ENCODE measurements at places on chromosomes 5 and 9.

DNA sequence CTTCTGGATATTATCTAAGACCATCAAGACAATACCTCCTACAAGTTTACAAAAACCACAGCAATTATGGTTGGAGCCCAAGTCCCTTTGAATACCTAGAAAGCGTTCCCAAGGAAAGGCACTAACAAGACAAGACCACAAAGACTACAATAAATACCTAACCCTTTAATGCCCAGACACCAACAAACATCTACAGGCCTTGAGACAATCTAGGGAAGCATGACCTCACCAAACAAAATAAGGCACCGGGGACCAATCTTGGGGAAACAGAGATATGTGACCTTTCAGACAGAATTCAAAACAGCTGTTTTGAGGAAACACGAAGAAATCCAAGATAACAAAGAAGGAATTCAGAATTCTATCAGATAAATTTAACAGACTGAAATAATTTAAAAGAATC is 37.8 kb downstream of the OXCT1 start:
- DNase-seq = no peak

GRCh38 chr9:99980598-99980997 is 74.1 kb downstream of the STX17 start:
- no peak for DNase-seq

GRCh38 chr5:157758706-157759105 is 15.2 kb downstream of the LSM11 start:
- no peak for DNase-seq

GRCh38 chr5:24598956-24599355 is 45.8 kb downstream of the CDH10 start:
- no peak for DNase-seq

DNA sequence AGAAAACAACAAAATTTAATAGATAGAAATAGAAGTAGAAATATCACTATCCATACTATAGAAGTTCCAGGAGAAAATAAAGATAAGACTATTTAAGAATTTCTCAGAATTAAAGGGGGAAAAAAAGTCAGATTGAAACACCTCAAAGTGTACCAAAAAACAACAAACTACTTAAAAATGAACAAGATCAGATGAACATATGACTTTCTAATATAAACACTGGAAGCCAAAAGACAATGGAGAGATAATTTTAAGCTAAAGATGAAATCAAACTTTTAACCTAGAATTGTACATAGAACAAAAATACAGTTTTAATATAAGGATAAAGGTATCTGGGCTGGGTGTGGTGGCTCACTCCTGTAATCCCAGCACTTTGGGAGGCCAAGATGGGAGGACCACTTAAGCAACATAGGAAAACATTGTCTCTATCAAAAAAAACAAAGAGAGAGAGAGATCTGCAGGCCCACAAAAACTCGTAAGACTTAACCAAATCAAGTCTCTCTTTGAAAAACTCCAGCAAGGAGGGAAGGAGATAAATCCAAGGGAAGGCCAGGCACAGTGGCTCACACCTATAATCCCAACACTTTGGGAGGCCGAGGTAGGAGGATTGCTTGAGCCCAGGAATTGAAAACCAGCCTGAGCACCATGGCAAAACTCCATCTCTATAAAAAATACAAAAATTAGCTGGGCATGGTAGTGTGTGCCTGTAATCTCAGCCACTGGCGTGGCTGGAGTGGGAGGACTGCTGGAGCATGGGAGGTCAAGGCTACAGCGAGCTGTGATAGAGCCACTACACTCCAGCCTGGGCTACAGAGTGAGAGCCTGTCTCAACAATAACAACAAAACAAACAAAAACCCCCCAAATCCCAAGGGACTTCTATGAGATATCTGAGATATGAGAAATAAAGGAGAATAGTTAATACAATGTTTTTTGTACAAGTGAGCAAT is 32.4 kb downstream of the ABHD17B start:
- DNase-seq = no peak

DNA sequence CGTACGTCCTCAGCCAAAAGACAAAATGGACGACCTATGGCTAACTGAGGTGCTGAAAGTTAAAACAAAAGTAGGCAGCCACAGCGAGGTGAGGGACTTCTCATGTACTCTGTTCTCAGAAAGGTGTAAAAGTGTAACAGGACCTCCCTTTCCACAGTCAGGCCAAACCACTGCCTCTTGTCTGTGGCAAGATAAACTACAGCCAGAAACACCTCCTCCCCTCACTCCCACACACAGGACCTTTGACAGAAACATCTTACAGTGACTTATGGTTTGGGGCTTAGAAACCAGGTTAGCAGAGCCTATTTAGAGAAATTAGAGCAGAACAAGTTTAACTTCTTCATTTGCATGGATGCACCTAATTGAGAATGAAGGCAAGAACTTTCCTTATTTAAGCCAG is 499.1 kb upstream of the GRIN3A start:
- DNase-seq = no peak

DNA sequence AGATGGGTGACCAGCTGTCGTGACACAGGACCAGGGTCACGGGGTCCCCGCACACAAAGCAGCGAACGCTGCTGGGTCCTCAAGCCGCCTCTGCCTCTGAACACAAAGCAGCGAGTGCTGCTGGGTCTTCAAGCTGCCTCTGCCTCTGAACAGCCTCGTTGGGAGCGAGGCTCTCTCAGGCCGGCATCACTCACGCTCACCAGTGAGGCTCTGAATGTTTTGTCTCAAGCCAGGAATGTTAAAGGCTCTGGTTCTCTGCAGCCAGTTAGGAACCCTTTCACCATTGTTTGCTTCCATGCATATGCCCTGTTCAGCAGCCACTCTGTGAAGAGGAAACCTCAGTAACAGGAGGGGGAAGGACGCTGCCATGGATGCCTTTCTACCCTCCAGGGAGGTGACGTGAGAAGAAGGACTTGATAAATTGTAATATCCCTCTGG is 82.7 kb upstream of the TAF11L2 start:
- no peak for DNase-seq

GRCh38 chr9:105114964-105115728 is 129.3 kb upstream of the SLC44A1 start:
- no peak for DNase-seq
